ENCODE measurements at places on chromosomes 12 and 14. TPM values are rescaled to one million over a fixed set of nuclear protein-coding genes. Genes with fewer than 3 reads are reported as not detected.

GPR135 gene
- 6.0 TPM for polyA plus RNA-seq

ETFBKMT gene
- 3.4 TPM for polyA plus RNA-seq

BIN2 gene
- polyA plus RNA-seq: 6.6 TPM

UNC119B gene
- polyA plus RNA-seq: 45.2 TPM

RASSF9 gene
- 16.3 TPM for polyA plus RNA-seq

GPRC5A gene
- polyA plus RNA-seq: 9.6 TPM

FBXL14 gene
- 10.6 TPM for polyA plus RNA-seq

CD69 gene
- 4.2 TPM for polyA plus RNA-seq

TAS2R20 gene
- 3.0 TPM for polyA plus RNA-seq

DNA sequence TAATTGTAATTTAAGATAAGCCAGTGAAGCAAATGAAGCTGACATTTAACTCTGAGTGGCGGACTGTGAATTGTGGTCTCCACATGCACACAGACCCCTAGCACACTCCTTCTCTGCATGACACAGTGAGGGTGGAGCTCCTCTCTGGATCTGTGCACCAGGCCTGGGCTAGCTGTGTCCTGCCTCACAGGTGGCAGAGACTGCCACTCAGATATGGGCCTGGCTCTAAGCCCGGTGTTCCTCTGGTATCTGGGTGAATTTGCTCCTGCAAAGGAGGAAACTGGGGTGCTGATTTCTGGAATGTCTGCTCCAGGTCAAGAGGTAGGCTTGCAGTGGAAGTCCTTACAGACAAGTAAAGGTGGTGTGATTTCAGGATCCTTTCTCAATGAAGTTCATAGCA, 282.4 kb downstream of the FOXN3 start:
- DNase-seq: no peak

GRCh38 chr12:114347861-114348260, 58.1 kb downstream of the TBX5 start:
- DNase-seq: no peak

DNA sequence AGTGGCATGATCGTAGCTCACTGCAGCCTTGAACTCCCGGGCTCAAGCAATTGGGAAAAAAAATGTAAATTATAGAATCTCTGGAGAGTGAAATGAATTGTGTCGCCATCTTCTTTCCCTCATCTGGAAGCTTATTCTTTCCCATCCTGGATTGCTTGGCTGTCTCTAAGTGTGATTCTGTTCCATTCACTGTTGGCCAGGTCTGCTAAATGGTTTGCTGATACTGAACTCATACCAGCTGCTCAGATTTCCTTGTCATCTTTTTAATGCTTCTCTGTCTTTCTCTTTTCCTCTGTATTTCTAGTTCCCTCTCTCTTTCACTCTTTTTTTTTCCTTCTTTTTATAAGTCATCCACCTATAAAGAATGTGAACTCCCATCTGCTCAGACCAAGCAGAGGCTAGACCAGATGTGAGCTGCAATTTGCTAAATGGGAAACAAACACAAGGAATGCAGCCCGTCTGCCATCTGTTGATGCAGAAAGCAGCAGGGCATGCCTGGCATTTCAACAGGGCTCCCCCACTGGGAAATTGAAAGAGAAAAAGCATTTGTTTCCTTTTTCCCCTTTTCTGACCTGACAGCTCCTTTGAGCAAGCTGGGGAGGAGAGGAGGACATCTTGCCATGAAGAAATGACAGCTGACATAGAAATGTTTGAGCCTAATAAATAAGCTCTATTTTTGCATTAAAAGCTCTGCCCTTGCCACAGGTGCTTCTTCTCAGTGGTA, 1823.6 kb upstream of the FLRT2 start:
- DNase-seq: no peak

DNA sequence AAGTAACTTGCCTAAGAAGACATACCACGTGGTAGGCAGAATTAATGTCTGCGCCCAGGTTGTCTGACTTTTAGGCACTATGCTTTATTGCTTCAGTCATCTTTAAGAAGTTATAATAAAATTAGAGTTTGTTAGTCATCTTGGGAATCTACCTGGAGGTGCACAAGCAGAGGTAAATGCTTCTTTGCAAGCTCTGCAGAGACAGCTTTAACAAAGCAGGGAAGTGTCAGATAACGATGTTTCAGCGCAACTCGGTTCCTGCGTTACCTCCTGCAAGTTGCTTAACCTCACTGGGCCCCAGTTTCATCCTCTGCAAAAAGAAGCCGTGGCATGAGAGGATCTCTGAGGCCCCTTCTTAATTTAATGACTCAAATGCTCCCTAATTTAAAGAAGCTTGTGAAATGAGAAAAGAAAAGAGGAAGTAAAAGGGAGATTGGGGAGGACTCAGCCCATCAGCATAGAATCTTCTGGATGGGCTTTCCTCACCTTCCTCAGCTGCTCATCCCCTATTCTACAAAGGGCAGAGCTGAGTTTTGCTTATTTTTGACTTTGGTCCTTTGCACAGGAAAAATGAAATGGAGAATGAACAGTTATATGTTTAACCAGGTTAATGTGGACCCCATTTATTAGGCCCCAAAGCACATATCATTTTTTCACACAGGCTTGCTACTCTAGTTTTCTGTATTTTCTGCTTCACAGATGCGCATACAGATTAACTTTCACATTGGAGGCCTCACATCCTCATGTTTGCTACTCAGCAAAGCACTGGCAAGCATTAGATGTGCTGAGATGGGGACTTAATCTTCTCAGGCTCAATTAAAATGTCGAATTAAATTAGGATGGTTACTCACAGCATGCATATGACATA, 5.1 kb downstream of the ARHGDIB start:
- DNase-seq: no peak

DNA sequence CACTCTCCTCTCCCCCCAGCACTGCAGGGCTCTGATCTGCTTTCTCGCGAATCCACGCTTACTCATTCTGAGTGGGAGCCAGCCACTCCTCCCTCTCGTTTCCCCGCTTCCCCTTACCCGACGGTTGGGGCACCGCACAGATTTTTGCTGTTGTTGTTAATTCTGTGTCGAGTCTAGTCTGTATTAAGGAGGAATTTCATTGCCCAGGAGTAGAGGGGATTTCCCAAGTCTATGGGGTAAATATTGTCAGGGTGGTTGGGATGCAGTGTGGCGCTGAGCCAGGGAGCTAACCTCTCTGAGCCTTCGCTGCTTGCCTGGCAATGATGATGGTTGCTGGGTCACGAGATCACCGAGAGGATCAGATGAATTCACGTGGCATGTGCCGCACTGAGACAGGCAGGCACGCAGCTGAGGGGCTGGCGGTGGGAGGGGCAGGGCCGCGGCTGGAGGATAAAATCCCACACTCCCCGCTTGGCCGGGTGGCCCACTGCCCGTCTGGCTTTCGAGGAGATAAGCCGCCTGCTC, 18.5 kb downstream of the NCOR2 start:
- DNase-seq: no peak

DNA sequence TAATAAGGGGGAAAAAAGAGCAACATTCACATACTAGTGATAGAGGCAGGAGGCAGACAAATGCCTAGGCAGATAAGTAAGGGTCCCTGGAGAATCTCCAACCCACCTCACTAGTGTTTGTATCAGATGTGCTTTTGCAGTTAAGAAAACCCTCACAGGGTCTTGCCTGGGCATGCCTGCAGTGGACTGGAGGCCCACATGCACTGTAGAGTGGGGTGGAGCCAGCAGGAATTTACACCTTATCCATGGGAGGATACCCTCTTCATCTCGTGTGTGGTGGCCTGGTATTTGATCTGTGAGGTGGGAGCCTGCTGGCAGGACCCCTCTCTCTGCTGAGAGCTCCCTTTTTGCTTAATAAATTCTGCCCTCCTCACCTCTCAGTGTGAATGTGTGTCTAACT, 238.0 kb upstream of the SLC16A7 start:
- no peak for DNase-seq

DNA sequence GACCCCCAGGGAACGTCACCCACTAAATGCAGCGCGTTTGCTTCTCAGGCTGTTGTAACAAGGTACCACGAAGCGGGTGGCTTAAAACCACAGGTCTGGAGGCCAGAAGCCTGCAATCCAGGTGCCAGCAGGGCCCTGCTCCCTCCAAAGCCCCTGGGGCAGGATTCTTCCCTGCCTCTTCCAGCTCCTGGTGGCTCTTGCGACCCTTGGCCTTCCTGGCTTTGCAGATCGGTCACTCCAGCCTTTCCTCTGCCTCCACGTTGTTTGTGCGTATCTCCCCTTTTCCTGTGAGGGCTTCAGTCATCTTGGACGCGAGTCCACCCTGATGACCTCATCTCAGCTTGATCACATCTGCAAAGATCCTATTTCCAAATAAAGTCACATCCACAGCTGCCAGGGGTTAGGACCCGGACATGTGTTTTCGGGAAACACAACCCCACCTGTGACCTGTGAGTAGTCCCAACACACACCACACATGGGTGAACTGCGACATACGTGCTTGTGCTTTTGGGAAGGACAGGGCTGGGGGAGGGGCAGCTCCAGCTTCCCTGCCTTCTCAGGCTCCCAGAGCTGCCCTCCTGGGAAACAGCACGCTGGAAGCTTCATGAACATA, 114.5 kb upstream of the NCOR2 start:
- no peak for DNase-seq

DNA sequence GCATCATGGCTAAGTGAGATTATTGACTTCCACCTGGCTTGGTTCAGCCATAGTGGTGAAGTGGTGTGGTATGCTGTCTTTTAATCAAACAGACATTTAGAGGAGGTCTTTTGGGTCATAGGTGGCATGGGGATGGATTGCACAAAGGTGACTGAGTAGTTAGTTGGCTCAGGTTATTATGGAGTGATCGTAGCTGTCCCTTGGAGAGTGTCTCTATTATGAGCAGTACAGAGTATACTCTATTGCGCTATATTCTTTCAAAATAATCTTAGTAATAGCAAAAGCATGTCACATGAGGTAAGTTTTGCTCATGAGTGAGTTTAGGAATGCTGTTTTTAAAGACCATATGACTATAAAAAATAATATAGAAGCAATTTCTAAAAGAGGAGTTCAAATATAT, 60.4 kb downstream of the RASSF8 start:
- no peak for DNase-seq

- DNase-seq: no peak
These were observed 30.1 kb downstream of the CLEC1A start for GRCh38 chr12:10068644-10069043.

GRCh38 chr14:54568821-54569595, 2.1 kb downstream of the SAMD4A start:
- DNase-seq: no peak

DNA sequence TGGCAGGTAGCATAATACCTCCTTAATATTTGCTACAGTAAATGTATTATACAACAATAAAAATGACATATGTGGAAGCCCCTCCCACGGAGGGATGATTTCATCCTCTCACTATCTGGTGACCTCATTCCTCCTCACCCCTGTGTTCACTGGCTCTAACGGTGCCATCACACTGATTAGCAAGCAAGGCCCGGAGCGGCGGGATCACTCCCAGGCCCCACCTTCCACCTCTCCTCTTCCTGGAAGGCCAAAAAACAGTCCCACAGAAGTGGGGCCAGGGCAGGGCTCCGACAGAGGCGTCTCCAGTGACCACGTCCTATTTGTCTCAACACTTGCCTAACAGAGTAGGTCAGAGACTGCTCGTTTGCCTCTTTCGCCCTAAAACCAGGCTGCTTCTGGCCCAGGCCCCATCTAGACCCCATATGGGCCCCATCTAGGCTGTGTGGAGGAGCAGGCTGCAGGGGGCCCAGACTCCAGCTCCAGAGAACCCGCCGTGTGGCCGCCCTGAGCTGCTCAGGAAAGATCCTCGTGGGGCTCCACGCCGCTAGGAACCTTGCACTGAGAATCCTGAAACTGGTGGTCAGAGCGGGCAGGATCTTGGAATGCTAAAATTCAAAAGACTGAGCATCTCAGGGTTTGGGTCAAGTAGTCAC, 3.7 kb downstream of the SELPLG start:
- DNase-seq: no peak

- no peak for DNase-seq
These were observed 14.0 kb upstream of the OR4Q3 start for GRCh38 chr14:19729359-19729758.

GRCh38 chr14:105065280-105066228, at the start of gene GPR132:
Gene GPR132 (minus strand): TSS chr14:105065430. CDS start chr14:105055420, 10,010 bp downstream.
- peak; percentile 90 for DNase-seq

- no peak for DNase-seq
These were observed 570.9 kb downstream of the VRK1 start for GRCh38 chr14:97368049-97368448.

- no peak for DNase-seq
These were observed 106.4 kb downstream of the PIWIL1 start for GRCh38 chr12:130444061-130444460.

DNA sequence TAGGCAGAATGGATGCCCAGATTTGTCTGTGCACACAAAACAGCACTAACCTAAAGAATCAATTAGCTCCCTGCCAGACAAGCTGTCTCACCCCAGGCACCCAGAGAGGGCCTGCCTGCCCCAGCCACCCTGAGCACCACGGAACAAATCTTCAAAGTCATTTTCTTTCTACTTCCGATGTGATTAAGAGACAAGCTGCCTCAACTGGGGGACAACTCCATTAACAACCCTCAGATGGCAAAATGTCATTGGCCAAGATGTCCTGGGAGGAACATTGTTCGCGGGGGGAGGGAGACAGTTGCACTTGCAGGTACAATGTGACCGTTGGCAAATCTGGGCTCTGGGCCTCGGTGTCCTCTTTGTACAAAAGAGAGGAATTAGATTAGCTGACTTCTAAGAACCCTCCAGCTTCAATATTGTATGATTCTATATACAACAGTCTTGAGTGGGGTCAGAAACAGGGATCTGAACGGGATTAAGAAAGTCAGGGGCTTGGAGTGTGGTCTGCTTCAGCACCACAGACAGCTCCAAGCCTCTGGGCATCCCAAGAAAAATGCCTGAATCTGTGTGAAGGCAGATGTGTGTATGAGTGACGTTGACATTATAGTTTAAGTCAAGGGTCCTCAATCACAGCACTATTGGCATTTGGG, 42.8 kb upstream of the CMKLR1 start:
- DNase-seq: no peak

- peak; percentile 75 for DNase-seq
These were observed 148.9 kb downstream of the PPM1H start for GRCh38 chr12:62785941-62786559.

- no peak for DNase-seq
These were observed 51.8 kb upstream of the PRICKLE1 start for GRCh38 chr12:42641221-42641885.

GRCh38 chr12:17197971-17198370, 592.0 kb upstream of the LMO3 start:
- no peak for DNase-seq

All from left lung (tissue), 14 donors.